Spinal cord (tissue), 10 donors: ENCODE measurements at places on chromosomes 2 and 18. TPM values are rescaled to one million over a fixed set of nuclear protein-coding genes. Genes with fewer than 3 reads are reported as not detected.

The TXNDC2 gene
- 0.35 TPM for polyA plus RNA-seq

The KIF5C gene
- 279 TPM for polyA plus RNA-seq

The FBXO15 gene
- 5.7 TPM for polyA plus RNA-seq

The PLB1 gene
- 11.2 TPM for polyA plus RNA-seq

The PLCD4 gene
- 7.0 TPM for polyA plus RNA-seq

The CERKL gene
- polyA plus RNA-seq: 6.9 TPM

The RPS27A gene
- 1,078 TPM for polyA plus RNA-seq

The ANO7 gene
- polyA plus RNA-seq: 1.9 TPM

- no peaks in the 10 kb centered on the region for H3K27me3 ChIP-seq
- H3K4me3 ChIP-seq: no peak overlapping the region
- no peaks in the 10 kb centered on the region for H3K36me3 ChIP-seq
Observed at GRCh38 chr18:35590935-35591334, 9.4 kb downstream of the GALNT1 start.

GRCh38 chr2:163353551-163353950 is 382.3 kb downstream of the FIGN start:
- peaks cover 2% of the 10 kb centered on the region for H3K4me1 ChIP-seq
- H3K36me3 ChIP-seq: no peaks in the 10 kb centered on the region
- H3K4me3 ChIP-seq: no peak overlapping the region
- no peak overlapping the region for H3K27ac ChIP-seq

DNA sequence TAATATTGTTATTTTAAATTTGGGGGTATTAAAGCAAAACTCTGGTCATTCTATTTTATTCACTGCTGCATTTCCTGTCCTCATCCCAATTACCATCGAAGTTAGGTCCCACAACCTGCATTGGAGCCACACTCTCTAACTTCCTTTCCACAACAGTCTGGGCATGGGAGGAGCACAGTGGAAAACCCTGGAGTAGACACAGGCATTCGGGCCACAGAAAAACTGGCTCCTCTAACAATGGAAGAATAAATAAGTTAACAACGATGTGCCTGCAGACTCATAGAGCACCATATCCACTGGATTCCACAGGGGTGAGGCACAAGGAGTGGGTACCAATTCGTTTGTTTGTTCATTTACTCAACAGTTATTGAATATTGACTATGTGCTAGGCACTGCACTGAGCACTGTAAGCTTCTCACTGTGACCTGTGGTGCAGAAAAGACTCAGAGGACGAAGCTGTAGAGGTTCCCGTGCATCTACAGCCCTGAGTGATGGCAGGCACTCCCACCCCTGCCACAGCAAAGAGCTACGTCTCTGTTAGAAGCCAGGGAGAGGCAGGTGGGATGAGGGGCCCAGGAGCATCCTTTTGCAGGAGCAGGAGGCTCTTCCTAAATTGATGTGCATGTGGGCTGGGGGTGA is 154.2 kb upstream of the PGAP1 start:
- no peaks in the 10 kb centered on the region for H3K27me3 ChIP-seq
- no peak for DNase-seq
- peaks cover 3% of the 10 kb centered on the region for H3K4me1 ChIP-seq

GRCh38 chr2:75162897-75163296 is 36.4 kb downstream of the TACR1 start:
- H3K4me3 ChIP-seq: no peak overlapping the region
- H3K4me1 ChIP-seq: no peaks in the 10 kb centered on the region
- H3K27ac ChIP-seq: no peak overlapping the region

DNA sequence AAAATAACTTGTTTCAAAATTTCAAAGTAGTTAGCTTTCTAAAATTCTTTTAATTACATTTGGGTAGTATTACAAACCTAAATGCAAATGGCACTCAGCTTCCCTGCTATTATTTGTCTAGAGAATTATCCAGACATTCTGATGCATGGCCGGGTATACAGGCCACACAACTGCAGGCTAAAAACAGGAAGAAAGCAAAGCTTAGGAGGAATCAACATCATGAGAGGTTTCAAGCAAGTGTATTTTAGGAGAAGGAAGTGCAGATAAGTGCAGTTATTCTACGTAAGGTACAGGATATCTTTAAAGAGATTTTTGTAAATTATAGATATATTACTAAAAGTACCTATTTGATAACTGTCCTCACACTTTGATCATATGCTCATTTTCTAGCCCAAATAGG is 46.8 kb upstream of the RNU4ATAC start:
- no peaks in the 10 kb centered on the region for H3K27me3 ChIP-seq
- H3K27ac ChIP-seq: no peak overlapping the region
- no peak for DNase-seq

GRCh38 chr2:40302751-40303325 is 149.1 kb downstream of the SLC8A1 start:
- H3K27me3 ChIP-seq: no peaks in the 10 kb centered on the region
- H3K4me3 ChIP-seq: no peak overlapping the region
- H3K4me1 ChIP-seq: peaks cover 4% of the 10 kb centered on the region
- H3K27ac ChIP-seq: no peak overlapping the region
- H3K36me3 ChIP-seq: no peaks in the 10 kb centered on the region
- no peak for DNase-seq

DNA sequence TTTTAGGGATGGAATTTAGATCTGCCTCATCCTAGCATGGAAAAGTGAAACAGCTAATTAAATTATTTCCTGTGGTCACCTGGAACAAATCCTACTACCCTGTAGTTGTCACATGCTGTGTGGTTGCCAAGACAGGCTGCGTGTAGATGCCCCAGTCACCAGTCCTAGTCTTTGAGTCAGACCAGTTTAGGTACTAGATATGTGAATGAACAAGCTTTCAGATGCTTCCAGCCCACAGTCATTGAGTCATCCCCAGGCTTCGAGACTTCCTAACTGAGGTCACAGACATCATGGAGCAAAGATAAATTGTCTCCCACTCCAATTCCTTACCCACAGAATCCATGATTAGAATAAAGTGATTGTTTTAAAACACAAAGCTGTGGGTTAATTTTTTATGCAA is 35.8 kb upstream of the GRB14 start:
- H3K27me3 ChIP-seq: no peaks in the 10 kb centered on the region
- no peak overlapping the region for H3K27ac ChIP-seq
- no peak overlapping the region for H3K4me3 ChIP-seq
- H3K36me3 ChIP-seq: no peaks in the 10 kb centered on the region
- no peak for DNase-seq
